B cell (primary cell): ENCODE measurements at places on chromosomes 3 and 15. TPM values are rescaled to one million over a fixed set of nuclear protein-coding genes. Genes with fewer than 3 reads are reported as not detected.

DNA sequence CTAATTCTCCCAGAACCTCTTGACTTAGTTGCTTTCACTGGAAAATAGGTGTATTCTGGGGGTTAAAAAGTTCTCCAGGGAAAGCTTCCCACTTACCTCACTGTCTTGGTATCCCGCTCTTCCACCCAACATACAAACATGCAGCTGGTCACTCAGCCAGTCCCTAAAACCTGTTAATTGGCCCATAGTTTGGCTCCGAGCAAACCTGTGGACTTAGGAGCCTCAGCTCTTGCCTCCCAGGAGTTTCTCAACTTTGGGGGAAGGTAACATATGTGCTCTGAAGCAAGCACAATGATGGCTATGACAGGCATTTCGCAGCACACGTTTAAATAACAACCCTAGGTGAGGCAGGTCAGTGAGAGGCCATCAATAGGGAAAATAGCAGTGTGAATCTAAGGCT is 25.8 kb upstream of the LRRFIP2 start:
- DNase-seq, result no peak

DNA sequence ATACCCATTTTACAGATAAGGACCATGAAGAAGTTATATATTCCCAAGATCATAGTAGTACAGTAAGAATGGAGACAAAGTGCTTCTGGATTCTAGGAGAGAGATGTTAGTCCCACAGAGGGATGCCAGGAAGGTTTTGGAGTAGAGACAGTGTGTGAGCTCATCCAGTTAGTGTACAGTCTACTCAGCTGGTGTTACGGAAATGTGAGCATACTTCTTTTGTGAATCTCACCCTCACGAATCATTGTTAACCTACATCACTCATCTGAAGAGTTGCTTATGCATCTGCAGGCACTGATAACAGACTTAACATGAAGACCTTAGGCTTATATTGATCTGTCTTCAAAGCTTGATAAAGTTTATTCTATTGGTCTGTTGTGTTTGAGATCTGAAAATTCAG is 106.6 kb upstream of the PTPRG start:
- DNase-seq, result no peak

Gene TGM5
- 0.42 TPM in 1 of 2 replicates, not detected in the other for total RNA-seq

DNA sequence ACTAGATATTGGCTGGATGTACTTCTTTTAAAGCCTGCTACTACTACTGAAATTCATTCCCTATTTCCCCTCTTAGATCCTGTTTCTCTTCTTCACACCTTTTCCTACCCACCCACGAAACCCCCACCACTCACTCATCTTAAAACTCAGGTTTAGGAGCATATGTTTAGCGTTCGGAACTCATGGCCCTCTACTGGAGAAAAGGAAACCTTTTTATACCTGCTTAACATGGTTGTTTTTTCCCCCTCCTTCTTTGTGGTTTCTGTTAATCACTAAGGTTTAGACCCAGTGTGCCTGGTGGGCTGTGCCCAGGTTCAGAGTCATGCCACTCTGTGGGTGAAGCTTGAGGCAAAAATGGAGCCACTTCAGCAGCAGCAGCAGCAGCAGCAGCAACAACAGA is 2.6 kb downstream of the ARID3B start:
- peak; percentile 49 for DNase-seq

DNA sequence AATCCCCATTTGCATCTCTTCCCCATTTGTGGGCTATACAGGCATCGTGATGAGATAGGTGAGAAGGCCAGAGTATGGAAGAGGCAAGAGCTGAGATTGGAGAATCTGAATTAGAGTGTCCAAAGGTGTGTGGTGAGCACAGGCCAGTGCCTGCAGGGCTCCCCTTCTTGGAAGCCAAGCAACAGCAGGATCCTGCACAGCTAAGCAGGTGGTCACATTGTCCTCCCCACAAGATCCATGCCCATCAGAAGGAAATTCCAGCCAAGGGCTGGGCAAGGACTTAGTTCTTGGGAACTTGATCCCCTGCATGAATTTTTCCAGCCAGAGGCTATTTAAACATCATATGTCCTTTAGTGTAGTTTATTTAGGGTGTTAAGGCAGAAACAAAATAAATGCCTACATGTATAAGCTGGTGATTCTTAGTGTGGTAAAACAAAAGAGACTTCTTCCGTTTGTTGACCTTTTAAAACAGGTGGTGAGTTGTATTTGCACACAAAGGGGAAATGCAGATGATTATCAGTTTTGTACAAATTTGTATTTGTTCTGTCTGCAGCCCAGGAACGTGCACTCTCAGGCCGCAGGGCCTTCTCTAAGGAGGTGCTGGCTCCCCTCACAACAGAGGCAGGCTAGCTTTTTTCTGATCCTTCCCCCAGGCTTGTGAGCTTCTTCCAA is 110.2 kb downstream of the PLCL2 start:
- DNase-seq, result no peak

Gene SLC22A13
- 0.70 and 0.91 TPM in 2 replicates for total RNA-seq

Gene GCSAM
- 12.6 and 14.9 TPM in 2 replicates for total RNA-seq

- no peak for DNase-seq
Measured at GRCh38 chr3:148319161-148319915, 378.4 kb upstream of the AGTR1 start.

Gene LIPH
- not detected in 2 replicates for total RNA-seq

Gene STOML1
- total RNA-seq, result 6.2 and 8.3 TPM in 2 replicates

Gene FBXW12
- not detected in 2 replicates for total RNA-seq

DNA sequence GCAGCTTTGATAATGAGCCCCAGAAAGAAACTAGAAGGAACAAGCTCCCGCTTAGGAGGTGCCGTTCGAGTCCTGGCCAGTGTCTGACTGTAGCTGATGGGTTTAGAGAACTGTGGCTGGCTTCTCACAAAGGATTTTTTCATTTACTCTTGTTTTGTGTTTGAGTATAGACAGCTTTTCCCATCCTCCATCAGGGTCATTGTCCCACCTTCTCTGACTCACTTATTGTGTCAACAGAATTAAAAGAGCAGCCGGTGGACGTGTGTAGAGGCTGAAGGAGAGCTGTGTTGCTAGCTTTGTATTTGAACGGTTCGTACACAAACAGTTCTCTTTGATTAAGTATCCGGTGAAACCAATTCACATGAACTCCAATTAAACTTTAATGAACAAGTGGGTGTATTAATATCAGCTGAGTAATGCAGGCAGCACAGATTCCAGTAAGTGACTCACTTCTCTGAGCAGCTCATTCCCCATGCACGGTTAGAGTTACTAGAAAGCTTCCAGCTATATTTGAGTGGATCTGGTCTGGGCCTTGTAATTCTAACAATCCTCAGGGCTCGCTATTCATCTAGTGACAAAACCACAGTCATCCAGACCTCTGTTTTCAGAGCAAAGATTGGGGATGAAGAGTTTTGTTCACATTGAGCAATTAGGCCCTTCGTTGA is 141.0 kb downstream of the LPP start:
- no peak for DNase-seq

DNA sequence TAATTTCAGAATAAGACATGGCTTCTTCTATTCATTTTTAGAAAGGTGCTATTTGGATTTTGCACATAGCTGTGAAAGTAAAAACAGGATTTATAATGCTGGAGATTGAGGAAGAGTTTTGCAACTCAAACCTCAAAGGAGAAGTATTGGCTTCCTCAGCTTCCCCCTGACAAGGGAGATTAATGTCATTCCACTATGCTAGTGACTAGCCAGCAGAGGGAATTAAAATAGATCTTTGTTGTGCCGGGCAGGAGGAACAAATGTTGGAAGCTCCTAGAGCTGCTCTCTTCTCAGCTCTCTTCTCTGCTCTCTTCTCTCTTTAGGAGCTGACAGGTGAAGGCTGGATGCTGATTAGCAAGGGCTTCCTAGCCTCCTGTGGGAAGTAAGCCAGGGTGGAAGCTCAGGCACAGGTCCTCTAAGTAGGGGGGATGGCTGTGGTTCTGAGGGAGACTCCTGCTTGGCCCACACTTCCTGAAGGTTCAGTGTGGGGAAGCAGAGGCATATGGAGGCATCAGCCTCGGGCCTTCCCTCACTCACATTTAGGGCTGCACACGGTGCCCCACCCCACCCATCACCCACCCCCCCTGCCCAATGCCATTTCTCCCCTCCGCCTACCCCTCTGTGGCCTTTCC is 29.6 kb downstream of the CX3CR1 start:
- no peak for DNase-seq

GRCh38 chr3:110544730-110545129 is 526.9 kb upstream of the NECTIN3 start:
- no peak for DNase-seq

GRCh38 chr15:41970456-41970855 is 1.9 kb downstream of the EHD4 start:
- no peak for DNase-seq

- DNase-seq, result no peak
Measured at GRCh38 chr3:117695321-117695720, 985.7 kb downstream of the TUSC7 start.

- DNase-seq, result no peak
Measured at GRCh38 chr15:51131596-51132290, 37.0 kb upstream of the TNFAIP8L3 start.
